Gastrocnemius medialis (tissue), 4 donors: ENCODE measurements at places on chromosomes 4 and X. TPM values are rescaled to one million over a fixed set of nuclear protein-coding genes. Genes with fewer than 3 reads are reported as not detected.

The RAI2 gene
- total RNA-seq, result 8.5 TPM

The MAP9 gene
- 0.71 TPM for total RNA-seq

The ZNF157 gene
- 0.25 TPM for total RNA-seq

The CCDC120 gene
- total RNA-seq, result 0.31 TPM

The UGDH gene
- total RNA-seq, result 12.7 TPM

The TADA2B gene
- total RNA-seq, result 70.2 TPM

The NDST4 gene
- total RNA-seq, result not detected

The LRRC66 gene
- total RNA-seq, result 3.3 TPM

The OTUD5 gene
- 27.1 TPM for total RNA-seq

The PGM2 gene
- 1.8 TPM for total RNA-seq

- no peak overlapping the region for H3K4me3 ChIP-seq
- DNase-seq, result no peak
- H3K4me1 ChIP-seq, result no peaks in the 10 kb centered on the region
Observed at GRCh38 chr4:25727711-25728493, 72.3 kb downstream of the SLC34A2 start.

DNA sequence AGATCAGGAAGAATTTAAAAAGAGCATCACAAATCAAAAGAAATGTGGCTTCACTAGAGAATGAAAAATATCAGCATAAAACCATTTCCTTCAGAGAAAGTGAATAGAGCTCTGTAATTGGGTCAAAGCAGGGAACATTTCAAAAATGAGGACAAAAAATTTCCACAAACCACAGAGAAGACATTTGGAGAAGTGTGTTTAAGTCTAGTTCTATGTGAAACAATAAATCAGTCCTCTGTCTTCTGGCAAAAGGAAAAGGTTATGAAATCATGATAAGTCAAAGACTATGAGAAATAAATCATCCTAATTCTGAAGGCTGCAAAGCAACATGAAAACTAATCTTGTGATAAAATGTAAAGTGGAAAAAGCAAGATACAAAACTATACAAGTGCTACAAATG, 27.9 kb downstream of the SMPX start:
- H3K27me3 ChIP-seq, result no peaks in the 10 kb centered on the region
- H3K4me3 ChIP-seq, result no peak overlapping the region
- H3K27ac ChIP-seq, result peak overlapping the region; percentile 30
- H3K36me3 ChIP-seq, result peaks cover 6% of the 10 kb centered on the region
- peaks cover 6% of the 10 kb centered on the region for H3K4me1 ChIP-seq

DNA sequence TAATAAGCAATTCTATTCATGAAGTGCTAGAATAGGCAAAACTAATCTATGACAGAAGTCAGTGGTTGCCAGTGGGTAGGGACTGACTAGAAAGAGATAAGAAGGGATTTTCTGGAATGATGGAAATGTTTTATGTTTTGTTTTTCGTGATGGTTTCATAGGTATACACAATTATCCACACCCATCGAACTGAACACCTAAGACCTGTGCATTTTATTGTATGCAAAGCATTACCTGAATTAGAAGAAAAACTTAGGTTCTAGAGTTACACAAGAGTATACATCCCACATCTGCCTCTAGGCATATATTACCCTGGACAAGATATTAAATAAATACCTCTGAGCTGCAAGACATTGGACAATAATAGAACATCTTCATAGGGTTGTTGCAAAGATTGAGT, 205.2 kb downstream of the SOWAHB start:
- peaks cover 26% of the 10 kb centered on the region for H3K27me3 ChIP-seq
- H3K27ac ChIP-seq, result no peak overlapping the region
- DNase-seq, result no peak

GRCh38 chrX:102899940-102900916, 36.8 kb upstream of the RAB40AL start:
- no peak for DNase-seq
- H3K4me1 ChIP-seq, result no peaks in the 10 kb centered on the region
- H3K4me3 ChIP-seq, result no peak overlapping the region
- no peaks in the 10 kb centered on the region for H3K36me3 ChIP-seq
- H3K27me3 ChIP-seq, result no peaks in the 10 kb centered on the region

- DNase-seq, result no peak
- no peak overlapping the region for H3K27ac ChIP-seq
- no peaks in the 10 kb centered on the region for H3K36me3 ChIP-seq
- H3K4me1 ChIP-seq, result no peaks in the 10 kb centered on the region
Observed at GRCh38 chrX:17547658-17548057, 172.7 kb downstream of the NHS start.

- no peaks in the 10 kb centered on the region for H3K27me3 ChIP-seq
- no peaks in the 10 kb centered on the region for H3K4me1 ChIP-seq
- no peak overlapping the region for H3K27ac ChIP-seq
- no peaks in the 10 kb centered on the region for H3K36me3 ChIP-seq
Observed at GRCh38 chr4:185744946-185745345, 67.0 kb downstream of the SORBS2 start.

DNA sequence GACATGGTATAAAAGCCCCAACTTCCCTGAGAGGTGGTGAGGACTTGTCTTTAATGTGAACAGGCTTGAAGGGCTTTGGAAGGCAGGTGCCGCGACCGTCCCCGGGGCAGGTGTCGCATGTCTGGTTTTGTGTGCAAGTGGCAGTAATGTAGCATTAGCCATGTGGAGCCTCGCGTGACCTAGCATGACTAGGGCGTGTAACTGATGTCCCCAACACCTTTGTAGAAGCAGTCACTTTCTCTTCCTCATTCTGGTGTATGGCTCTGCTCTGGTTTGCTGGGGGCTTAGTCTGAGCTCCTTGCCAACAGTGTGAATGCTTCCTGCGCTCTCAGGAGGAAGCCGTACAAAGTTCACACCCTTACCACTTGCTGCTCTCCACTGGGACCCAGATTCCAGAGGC, 145.7 kb downstream of the AMMECR1 start:
- peaks cover 11% of the 10 kb centered on the region for H3K4me1 ChIP-seq
- H3K27ac ChIP-seq, result peak overlapping the region; percentile 49
- DNase-seq, result no peak
- no peaks in the 10 kb centered on the region for H3K36me3 ChIP-seq
- H3K27me3 ChIP-seq, result no peaks in the 10 kb centered on the region

DNA sequence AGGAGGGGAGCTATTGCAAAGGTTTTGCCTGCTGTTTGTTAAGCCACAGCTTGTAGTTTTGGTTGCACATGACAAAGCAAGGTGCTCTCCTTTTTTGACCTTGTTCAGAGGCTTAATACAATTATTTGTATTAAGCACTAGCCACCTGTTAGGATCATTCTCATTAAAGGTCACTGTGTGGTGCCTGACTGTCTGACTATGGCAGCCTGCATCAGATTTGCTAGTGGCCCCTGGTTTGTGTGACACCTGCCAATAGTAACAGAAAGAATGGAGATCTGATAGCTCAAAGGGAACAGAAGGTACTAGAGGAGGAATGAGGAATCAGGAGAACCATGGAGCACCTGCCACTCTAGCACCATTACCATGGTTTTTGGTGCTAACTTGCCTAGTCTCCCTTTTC, 102.5 kb downstream of the POLA1 start:
- H3K27ac ChIP-seq, result peak overlapping the region; percentile 42
- peak; percentile 31 for DNase-seq
- H3K4me3 ChIP-seq, result no peak overlapping the region

- H3K36me3 ChIP-seq, result no peaks in the 10 kb centered on the region
- DNase-seq, result peak; percentile 19
- no peaks in the 10 kb centered on the region for H3K4me1 ChIP-seq
- H3K4me3 ChIP-seq, result peak within 1 kb of the TSS; percentile 51
- H3K27ac ChIP-seq, result no peak within 1 kb of the TSS
Observed at GRCh38 chrX:54357414-54358377, at the start of gene WNK3. Gene WNK3, minus strand, starts transcription at chrX:54358046.

GRCh38 chrX:14039344-14039743, 9.7 kb upstream of the GEMIN8 start:
- H3K27ac ChIP-seq, result no peak overlapping the region
- peaks cover 11% of the 10 kb centered on the region for H3K27me3 ChIP-seq
- no peak overlapping the region for H3K4me3 ChIP-seq
- DNase-seq, result no peak
- H3K4me1 ChIP-seq, result no peaks in the 10 kb centered on the region
- no peaks in the 10 kb centered on the region for H3K36me3 ChIP-seq

- no peaks in the 10 kb centered on the region for H3K27me3 ChIP-seq
- no peak overlapping the region for H3K27ac ChIP-seq
- no peak for DNase-seq
- H3K4me3 ChIP-seq, result no peak overlapping the region
- peaks cover 21% of the 10 kb centered on the region for H3K4me1 ChIP-seq
Observed at GRCh38 chr4:168584321-168584771, 87.5 kb downstream of the PALLD start.
